Stomach (tissue), 19 donors: ENCODE measurements at places on chromosomes 11 and 22. TPM values are rescaled to one million over a fixed set of nuclear protein-coding genes. Genes with fewer than 3 reads are reported as not detected.

DNA sequence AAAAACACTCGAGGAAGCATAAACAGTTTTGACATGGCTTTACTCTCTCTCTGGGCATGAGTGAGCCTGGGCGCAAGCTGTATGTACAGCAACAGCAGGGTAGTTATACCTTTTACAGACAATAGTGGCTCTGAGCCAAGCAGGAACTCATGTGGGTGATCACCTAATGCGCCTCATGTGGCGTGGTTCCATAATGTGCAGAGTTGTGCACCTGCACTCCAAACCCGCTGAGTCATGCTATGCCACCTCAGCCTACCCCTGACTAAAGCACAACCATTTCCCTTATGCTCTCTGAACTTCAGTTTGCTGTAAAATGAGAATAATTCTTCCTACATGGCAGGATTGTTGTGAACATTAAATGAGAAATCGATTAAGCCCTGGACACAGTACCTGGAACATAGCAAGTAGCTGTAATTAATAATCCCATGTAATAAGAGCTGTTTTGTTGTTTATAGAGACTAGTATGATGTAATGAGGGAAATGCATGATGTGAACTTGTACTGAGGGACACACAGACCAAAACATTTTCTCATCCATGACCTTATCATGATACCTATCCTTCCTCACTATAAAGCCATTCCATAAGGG, 71.6 kb downstream of the CCDC34 start:
- peak; percentile 55 for DNase-seq

GRCh38 chr11:342328-342727, 21.7 kb upstream of the IFITM3 start:
- peak; percentile 6 for DNase-seq

- no peak for DNase-seq
These were observed 23.9 kb downstream of the SMC1B start for GRCh38 chr22:45389546-45389945.

DNA sequence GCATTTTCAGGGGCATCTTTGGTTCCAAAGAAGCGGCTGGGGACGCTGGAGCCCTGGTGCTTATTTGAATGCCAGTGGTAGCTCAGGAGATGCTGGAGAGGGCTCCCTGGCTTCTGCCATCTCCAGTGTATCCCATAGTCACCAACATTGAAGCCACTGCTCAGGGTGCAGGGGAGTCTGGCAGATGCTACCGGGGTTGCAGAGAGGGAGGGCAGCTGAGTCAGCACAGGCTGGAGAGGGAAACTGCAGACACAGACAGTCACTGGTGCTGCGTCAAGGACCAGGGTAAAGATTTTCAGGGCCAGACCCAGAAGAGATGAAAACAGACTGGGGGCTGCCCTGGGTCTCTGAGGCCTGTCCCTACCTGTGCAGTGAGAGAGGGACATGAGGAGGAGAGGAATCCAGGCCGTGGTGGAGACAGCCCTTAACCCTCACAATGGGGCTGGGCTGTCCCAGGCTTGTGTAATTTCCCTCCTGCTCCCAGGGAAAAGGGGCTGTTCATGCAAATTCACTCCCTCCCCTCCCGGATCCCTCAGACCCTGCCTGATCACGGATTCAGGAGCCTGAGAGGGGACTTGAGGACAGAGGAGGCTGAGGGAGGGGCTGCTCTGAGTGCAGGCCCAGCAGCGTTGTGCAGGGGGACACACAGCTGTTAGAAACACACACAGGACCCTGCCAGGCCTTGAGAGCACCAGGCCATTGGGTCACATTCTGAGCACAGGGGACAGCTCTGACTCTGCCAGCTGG, 126.9 kb upstream of the GRK3 start:
- no peak for DNase-seq

Gene LIF
- 2.3 TPM for total RNA-seq

Gene CCDC73
- not detected for total RNA-seq

Gene ACR
- total RNA-seq, result not detected

Gene ZNF70
- 7.6 TPM for total RNA-seq
